ENCODE measurements at places on chromosomes 4 and X.

- DNase-seq = no peak
Observed at GRCh38 chr4:159655547-159655946, 552.7 kb downstream of the RAPGEF2 start.

DNA sequence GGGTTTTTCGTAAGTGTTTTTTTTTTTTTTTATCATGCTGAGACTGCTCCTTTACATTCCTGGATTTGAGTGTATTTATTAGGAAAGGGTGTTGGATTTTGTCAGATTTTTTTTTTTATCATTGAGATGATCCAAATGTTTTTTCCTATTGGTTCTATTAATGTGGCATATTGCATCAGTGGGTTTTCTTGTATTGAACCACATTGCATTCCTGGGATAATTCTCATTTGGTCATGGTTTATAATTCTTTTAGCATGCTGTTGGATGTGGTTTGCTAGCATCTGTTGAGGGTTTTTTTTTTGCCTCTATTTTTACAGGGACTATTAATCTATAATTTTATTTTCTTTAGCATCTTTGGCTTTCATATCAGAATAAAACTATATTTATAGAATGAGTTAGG, 28.8 kb downstream of the COL4A5 start:
- DNase-seq = no peak

DNA sequence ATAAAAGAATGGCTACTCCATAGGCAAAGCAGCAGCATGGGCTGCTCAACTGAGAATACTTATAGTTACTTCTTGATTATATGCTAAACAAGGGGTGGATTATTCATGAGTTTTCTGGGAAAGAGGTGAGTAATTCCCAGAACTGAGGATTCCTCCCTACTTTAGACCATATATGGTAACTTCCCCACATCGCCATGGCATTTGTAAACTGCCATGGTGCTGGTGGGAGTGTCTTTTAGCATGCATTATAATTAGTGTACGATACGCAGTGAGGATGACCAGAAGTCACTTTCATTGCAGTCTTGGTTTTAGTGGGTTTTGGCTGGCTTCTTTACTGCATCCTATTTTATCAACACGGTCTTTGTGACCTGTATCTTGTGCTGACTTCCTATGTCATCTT, 141.5 kb downstream of the MAGEB17 start:
- DNase-seq = no peak

GRCh38 chr4:127632420-127633403, at the start of gene INTU:
INTU (plus strand) TSS chr4:127632957; CDS start chr4:127633035, 78 bp downstream.
- peak; percentile 93 for DNase-seq

GRCh38 chrX:54042609-54043021, 1.7 kb downstream of the PHF8 start:
- DNase-seq = no peak

GRCh38 chr4:8285976-8286718, 16.6 kb downstream of the HTRA3 start:
- no peak for DNase-seq

DNA sequence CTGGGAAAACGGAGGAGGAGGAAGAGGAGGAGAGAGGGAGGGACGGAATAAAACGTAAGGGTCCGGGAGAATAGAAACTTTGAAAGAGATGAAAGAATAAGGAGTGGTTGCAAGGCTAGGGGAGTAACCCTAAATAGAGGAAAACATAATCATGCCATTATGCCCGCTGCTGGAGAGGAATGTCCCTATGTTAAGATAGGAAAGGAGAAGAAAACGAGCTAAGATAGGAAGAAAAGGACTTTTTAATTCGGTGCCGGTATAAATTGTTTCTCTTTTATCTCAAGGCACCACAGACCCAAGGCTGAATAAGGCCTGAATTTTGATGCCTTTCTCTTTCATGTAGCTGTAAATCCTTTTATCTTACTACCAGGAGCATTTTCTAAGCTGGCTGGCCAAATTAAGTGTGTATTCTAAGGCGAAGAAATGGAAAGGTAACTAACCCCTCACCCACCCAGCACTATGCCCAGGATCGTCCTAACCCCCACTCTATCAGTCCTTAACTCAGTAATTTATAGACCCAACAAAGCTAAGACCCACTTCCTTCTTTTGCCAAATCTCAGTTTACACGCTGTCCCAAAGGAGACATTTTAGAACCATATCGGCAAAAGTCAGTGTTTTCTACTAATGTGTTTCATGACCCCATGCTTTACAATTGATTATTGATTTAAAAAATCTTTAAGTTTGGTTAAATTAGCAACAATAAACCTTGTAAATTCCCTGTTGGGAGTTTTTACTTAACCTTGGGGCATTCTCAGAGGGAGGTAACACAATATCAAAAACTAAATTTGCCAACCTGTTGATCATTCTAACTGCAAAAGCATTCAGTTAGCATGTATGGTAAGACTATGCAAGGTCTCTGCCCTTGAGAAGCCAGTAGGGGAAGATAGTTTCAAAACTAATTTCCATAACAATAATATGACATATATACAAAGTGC, 1.1 kb upstream of the CUL4B start:
- no peak for DNase-seq

- peak; percentile 72 for DNase-seq
Observed at GRCh38 chrX:155070975-155071693, at the start of the genes BRCC3, CMC4 and MTCP1. BRCC3 (plus strand) TSS chrX:155071508; CDS start chrX:155071528, 20 bp downstream. CMC4 (minus strand) TSS chrX:155071136; CDS start chrX:155064023, 7,113 bp downstream. MTCP1 (minus strand) TSS chrX:155071136; CDS start chrX:155066010, 5,126 bp downstream.

DNA sequence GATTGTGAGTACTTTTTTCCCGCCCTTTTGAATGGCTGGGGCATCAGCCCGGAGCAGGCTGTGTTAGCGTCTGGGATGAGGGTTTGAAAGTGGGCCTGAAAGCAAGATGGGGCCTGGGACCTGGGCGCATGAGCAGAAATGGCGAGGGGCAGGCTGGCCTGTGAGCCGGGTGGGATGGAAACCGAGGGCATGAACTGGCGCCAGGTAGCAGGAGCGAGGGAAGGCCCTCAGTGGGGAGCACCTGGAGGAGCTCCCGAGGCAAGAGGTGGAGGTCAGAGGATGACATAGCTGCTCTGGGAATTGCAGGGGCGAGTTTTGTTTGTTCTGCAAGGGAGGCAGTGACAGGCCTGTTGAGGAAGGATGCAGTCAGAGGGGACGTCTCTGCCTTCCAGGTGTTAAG, 68.6 kb downstream of the RGS12 start:
- no peak for DNase-seq

DNA sequence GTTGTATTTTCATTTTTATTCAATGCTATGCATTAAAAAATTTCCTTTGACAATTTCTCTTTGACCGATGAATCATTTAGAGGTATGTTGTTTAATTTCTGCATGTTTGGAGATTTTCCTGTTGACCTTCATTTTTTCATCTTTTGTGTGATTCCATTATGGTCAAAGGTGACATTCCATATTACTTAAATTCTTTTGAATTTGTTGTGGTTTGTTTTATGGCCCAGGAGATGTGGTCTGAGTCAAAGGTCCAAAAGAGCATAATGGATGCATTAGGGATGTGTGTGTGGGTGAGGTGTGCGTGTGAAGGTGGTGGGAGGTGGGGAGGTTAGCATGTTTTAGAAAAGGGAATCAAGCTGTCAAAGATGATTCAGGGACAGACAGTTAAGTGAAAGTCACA, 76.0 kb upstream of the GIMD1 start:
- DNase-seq = no peak

DNA sequence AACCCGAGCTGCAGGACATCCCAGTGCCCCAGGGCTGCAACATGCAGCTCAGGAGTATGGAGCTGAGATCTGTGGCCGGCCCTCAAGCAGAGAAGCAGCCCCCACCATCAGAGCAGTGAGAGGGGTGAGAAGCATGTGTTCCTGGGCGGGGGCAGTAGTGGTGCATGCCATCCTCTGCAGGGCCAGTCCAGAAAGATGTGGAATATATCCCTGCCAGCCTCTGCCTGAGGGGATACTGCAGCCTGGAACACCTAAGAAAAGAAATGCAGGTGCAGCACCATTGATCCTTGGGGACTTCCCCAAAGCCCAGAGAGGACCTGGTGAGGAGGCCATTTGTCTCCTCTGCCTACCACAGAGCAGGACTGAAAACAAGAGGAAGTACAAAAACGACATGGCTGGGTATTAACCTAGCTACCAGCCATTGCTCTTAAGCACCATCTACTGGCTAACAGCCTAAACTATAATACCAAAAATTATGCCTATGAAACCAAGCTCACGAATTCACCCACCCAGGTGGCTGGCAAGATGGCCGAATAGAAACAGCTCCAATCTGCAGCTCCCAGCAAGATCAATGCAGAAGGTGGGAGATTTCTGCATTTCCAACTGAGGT, 158.8 kb downstream of the ADGRA3 start:
- DNase-seq = no peak

GRCh38 chr4:184472614-184473498, 1.5 kb downstream of the IRF2 start:
- peak; percentile 59 for DNase-seq

- DNase-seq = no peak
Observed at GRCh38 chr4:779555-779954, 46.4 kb downstream of the CPLX1 start.

DNA sequence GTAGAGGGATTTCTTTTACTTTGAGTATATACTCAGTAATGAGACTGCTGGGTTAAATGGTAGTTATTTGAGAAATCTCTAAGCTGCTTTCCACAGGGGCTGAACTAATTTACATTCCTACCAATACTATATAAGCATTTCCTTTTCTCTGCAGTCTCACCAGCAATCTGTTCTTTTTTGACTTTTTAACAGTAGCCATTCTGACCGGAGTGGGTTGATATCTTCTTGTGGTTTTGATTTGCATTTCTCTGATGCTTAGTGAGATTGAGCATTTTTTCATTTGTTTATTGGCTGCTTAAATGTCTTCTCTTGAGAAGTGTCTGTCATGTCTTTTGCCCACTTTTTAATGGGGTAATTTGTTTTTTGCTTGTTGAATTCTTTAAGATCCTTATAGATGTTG, 43.3 kb downstream of the SPCS3 start:
- no peak for DNase-seq

- no peak for DNase-seq
Observed at GRCh38 chr4:55172694-55173287, 47.4 kb upstream of the KDR start.

DNA sequence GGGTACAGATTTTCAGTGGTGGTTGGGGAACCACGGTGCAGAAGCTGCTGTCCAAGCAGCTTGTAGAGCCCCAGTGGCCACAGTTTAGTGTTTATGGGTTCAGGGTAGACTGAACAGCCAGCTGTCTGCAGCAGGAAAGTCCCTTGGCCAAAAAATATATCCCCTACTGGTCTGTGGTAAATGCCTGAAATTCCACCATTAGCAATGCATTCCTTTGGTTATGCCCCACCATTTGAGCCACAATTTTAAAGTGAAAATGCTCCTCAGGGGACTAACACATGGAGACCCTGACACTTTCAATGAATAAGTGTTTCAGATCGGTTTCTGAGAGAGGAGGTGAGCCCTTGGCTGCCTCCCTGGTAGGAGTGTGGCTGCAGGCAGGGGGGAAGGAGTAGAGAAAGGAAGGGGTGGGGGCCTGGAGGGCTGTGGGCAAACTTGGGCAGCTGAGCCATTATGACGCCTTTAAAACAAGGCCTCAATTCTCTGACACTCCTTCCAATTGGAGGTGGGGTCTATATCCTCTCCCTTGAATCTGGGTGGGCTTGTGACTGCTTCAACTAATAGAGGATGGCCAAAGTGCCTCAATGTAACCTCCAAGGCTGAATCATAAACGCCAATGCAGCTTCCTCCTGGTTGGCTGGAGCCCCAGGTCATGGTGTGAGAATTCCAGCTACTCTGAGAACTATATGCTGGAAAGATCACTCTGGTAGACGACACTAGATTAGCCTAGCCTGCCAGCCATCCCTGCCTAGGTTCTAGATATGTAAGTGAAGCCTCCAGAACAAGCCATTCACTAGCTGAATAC, 75.8 kb upstream of the ATP6AP2 start:
- DNase-seq = no peak

- DNase-seq = no peak
Observed at GRCh38 chr4:82797405-82798111, 1.0 kb downstream of the SCD5 start.

- no peak for DNase-seq
Observed at GRCh38 chr4:15833801-15834200, 55.7 kb downstream of the CD38 start.

GRCh38 chr4:165628572-165628971, 244.5 kb upstream of the TLL1 start:
- no peak for DNase-seq

- no peak for DNase-seq
Observed at GRCh38 chrX:145405012-145405411, 157.7 kb downstream of the SPANXN1 start.

GRCh38 chr4:83542225-83542624, 6.3 kb downstream of the GPAT3 start:
- no peak for DNase-seq

GRCh38 chrX:66328950-66329596, 165.0 kb downstream of the HEPH start:
- no peak for DNase-seq

- DNase-seq = peak; percentile 44
Observed at GRCh38 chr4:7424553-7425111, 10.1 kb downstream of the PSAPL1 start.

DNA sequence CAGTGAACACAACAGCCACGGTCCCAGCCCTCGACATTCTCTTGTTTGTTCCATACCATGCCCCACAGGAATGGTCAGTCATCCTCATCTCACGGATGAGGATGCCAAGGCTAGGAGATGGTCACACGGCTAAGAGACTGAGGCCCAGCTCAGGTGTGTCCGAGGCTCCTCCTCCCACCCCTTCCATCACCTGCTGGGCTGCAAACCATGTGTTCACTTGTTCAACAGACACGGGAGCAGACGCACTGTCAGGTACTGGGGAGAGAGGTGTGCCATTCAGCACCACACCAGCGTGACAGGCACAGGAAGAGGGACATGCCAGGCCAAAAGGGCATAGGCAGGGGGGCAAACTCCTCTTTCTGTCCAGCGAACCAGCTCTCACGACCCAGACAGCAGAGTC, 45.9 kb downstream of the ABLIM2 start:
- DNase-seq = no peak

DNA sequence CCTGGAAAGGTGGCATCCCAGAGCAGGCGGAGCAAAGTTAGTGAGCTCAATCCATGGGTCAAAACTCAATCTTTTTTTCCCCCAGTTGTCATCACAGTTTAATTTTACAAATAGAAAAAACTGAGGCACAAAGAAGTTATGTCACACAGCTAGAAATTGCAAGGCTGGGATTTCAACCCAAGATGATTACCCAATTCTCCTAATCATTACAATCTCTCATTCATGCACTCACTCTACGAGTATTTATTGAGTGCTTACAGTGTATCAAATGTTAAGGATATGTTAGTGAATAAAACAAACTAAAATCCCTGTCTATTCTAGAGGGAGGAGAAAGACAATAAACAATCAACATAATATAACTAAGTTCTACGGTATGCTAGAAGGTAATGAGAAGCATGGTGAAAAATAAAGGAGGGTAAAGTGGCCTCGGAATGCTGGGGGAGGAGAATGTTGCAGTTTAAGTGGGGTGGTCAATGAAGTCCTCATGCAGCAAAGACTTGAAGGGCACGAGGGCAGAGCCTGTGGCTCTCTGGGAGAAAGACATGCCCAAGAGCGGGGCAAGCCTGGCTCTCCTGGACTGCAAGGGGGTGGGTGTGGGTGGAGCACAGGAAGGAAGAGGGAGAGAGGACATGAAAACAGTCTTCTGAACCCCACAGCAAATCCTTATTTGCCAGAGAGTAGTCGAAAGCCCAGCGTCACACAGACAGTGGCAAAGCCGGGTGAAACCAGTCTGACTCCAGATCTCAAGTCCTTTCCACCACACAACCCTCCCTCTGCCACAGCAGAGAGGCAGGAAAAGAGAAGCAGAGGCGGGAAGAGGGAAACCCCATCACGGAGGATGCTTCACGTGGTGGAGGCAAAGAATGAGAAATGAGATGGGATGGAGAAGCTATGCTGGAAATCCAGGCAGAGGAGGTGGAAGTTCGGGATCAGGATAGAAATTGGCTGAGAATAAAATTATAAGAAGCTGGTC, 48.3 kb downstream of the RAB33B start:
- DNase-seq = no peak
